Fibroblast of pulmonary artery (primary cell): ENCODE measurements at places on chromosomes 12 and 14.

GRCh38 chr12:116726694-116727093 lies 11.2 kb downstream of the SPRING1 start:
- DNase-seq: peak; percentile 39

DNA sequence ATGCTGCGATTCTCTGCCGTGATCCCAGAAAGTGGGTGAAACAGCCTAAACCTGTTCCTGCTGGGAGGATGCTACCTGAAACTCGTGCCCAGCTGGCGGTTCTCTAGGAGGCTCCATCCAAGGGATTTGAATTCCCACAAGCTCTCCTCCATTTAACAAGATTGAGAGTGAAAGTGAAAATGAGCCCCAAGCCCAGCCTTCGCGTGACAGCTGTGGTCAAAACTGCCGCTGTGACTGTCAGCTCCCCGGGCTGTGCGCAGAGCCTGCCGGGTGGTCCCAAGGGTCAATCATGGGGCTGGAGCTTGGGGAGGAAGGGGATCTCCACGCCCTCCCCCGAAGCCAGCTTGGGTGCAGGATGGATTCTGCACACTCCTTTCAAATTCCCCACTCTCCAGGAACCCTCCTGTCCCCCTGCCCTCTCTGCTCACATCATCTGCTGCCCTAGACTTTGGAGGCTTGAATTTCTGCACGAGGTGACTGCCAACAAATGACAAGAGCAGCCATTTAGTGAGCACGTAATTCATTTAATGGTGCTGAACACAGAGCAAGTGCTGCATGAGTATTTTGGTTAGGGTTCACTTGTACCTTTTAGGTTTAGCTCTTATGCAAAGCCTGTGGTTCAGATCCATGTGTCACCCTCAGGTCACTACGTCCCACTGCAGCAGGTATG lies 5.3 kb downstream of the ASB2 start:
- DNase-seq: no peak

- DNase-seq: no peak
Observed at GRCh38 chr12:31231611-31232360, 94.2 kb downstream of the SINHCAF start.

DNA sequence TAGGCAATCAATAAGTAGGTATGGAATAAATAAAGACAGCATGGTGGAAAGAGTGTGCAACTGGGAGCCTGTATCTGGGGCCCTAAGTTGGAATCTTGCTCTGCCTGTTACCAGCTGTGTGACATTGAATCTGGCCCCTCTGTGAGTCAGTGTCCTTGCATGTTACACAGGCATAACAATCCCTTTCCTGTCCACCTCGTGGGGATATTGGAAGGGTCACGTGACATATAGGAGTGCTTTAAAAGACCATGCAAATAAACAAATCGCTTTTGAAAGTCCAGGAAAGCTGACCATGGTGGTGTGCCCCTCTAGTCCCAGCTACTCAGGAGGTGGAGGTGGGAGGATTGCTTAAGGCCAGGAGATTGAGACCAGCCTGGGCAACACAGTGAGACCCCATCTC lies 51.1 kb upstream of the VRK1 start:
- DNase-seq: no peak

DNA sequence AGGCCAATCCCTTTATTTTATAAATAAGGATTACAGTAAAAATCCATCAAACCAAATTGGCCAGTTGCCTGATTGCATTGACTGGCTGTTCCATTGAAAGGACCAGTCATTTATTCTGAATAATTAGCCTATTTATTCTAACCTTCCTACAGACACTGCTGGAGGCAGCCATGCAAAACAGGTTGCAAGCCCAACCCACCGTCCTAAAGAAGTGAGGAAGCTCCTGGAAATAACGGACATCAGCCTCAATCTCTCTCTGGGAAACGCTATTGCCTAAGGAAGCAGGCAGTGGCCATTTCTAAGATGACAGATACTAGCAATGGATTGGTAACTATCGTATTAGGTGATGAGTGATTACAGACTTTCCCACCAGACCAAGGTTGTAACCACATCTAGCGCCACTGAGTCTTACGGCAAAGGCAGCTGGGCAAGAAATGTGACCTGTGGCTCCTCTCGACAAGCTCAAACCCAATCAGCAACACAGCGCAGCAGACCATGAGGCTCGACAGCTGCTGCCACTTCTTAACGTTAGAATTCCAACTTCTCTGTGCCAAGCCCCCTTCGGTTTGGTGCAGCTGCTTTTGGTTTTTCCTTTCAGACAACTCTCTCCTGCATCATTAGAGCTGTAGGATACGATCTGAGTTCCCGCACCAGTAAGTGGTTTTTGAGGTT lies 134.2 kb downstream of the KCNK10 start:
- DNase-seq: no peak

DNA sequence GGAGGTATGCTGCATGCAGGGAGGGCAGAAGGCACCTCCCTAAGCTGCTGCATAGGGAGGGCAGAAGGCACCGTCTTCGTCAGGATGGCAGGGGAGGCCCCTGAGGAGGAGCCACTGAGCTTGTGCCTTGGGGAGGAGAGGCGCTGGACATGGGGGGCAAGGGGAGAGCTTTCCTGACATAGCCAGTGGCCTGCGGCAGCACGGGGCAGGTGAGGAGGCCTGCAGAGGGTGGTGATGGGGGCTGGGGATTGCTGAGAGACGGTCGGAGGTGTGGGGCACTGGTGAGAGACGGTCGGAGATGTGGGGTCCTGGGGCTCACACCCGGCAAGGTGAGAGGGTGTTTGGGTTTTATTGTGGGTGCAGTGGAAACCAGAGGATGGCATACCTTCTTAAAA lies 10.4 kb upstream of the BDKRB2 start:
- no peak for DNase-seq

GRCh38 chr14:89507521-89507920 lies 90.5 kb upstream of the FOXN3 start:
- DNase-seq: peak; percentile 63

DNA sequence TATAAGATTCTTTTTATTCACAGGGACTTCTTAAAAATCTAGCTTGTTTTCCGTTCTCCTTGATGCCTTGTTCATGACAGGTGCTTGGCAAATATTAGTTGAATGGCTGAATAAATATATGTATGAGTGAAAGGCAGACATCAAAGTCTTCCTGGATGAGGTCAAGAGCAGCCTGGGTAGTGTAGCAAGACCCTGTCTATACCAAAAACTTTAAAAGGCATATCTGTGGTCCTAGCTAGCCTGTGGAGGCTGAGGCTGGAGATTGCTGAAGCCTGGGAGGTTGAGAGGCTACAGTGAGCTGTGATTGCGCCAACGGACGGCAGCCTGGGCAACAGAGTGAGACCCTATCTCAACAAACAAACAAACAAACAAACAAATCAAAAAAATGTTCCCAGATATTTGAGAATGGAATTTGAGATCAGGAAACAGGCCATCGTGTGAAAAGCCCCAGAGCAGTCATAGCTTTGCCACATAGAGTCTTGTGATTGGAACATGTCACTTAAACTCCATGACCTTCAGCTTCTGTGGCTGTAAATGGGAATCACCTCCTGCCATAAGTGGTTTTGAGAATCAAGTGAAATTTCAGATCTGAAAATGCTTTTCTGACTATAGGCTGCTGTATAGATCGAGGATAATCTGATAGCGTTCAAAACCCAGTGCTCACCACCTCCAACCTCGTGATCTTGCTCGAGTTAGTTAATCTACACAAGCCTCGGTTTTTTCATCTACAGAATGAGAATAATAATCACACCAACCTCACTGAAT lies 64.3 kb downstream of the ZFP36L1 start:
- no peak for DNase-seq

- DNase-seq: peak; percentile 48
Observed at GRCh38 chr12:22672951-22673350, 48.0 kb downstream of the ETNK1 start.
